ENCODE measurements at places on chromosomes 11 and 22.

DNA sequence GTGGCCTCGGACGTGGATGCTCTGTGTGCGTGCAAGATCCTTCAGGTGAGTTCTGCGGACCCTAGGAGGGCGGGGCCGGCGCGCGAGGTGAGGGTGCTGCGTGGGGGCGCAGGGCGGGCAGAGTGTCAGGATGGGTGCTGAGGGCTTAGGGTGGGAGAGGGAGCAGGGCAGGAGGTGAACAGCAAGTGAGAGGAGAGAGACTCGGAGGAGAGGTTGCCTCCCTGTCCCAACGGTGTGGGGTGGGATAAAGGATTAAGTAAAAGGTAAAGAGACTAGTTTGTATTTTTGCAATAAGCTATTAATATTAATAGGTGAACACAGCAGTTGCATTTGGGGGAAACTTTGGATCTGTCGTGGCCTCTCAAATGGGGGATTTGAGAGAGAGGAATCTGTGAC is 451 bp downstream of the CDC45 start:
- no peak for DNase-seq

GRCh38 chr11:43138621-43139140 is 173.1 kb upstream of the API5 start:
- peak; percentile 24 for DNase-seq

DNA sequence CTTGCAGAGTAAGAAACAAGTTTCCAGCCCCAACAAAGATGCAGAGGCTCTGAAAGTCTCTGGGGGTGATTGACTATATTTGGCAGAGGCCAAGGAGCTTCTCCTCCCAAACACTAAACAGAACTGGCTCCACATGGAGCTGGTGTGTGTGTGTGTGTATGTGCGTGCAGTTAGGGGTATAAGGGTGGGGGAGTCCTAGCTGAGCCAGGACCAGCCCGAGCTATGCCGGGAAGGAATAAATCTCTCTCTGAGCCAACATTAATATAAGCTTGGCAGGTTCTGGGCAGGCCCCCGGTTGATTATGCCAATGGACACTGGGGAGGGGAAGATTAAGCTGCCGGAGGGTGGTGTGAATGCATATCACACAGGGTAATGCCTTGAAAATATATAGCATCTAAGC is 324.2 kb downstream of the MIAT start:
- no peak for DNase-seq

- DNase-seq = no peak
Measured at GRCh38 chr11:72792437-72793021, 1.3 kb downstream of the STARD10 start.

GRCh38 chr11:67368621-67369020 is 4.8 kb downstream of the CLCF1 start:
- DNase-seq = no peak

DNA sequence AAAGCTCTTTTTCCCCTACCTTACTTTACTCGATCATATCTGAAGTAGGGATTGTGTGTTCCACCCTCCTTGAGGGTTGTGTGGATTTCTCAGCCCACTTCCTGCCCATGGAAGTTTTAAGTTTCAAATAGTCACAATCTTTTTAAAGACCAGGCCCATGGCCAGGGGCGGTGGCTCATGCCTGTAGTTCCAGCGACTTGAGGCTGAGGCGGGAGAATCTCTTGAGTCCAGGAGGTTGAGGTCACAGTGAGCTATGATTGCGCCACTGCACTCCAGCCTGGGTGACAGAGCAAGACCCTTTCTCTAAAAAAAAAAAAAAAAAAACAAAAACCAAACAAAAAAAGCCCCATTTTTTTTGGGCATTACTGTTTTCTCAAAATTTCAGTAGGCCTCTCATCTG is 36.3 kb upstream of the LRRC10B start:
- no peak for DNase-seq

DNA sequence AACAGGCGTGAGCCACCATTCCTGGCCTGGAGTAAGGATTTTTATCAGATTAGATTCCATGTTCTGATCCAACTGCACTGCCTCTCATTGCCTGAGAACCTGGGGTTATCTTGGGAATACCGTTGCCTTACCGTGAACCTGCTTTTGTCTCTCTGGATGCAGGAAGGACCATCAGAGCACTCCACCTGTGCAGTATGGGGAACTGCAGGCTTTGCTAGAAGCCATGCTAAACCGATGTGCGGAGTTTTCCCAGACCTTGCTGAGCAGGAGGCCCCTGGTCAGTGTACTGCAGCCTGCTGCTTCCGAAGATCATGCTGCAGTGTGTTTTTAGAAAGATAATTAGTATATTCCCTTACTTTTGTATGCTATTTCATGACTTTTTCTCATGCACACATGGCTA is 43.6 kb downstream of the MEI1 start:
- no peak for DNase-seq

DNA sequence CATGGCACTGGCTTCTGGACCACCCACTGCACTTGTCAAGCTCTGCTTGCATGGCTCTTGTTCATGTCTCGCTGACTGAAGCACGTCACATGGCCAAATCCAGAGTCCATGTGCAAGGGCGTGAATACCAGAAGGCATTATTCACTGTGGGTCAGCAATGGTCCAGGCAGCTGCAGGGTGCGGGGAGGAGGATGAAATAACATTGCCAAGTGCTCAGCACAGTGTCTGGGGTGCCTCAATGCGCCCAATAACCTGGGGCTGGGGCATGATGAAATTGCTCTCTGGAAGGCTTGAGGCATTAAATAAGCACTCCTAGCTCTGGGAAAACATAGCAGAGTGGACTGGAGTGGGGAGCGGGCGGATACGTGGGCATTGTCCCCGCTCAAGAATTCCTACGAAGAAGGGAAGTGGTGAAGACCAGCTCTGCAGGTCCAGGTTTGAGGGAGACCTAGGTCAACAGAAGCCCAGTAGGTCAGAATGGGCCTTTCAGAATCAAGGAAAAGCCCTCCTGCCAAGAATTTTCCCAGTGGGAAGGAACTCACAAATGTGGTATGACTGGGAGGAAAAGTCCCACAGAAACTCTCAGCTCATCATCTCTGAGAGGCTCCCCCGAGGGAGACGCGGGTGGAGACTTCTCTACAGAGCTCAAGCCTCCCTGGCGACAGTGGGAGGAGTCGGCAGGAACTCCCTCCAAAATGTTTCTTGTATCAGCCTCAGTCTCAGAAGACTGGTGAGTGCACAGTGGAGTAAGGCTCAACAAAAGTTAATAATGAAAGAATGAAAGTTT is 15.3 kb upstream of the ACCSL start:
- peak; percentile 51 for DNase-seq

DNA sequence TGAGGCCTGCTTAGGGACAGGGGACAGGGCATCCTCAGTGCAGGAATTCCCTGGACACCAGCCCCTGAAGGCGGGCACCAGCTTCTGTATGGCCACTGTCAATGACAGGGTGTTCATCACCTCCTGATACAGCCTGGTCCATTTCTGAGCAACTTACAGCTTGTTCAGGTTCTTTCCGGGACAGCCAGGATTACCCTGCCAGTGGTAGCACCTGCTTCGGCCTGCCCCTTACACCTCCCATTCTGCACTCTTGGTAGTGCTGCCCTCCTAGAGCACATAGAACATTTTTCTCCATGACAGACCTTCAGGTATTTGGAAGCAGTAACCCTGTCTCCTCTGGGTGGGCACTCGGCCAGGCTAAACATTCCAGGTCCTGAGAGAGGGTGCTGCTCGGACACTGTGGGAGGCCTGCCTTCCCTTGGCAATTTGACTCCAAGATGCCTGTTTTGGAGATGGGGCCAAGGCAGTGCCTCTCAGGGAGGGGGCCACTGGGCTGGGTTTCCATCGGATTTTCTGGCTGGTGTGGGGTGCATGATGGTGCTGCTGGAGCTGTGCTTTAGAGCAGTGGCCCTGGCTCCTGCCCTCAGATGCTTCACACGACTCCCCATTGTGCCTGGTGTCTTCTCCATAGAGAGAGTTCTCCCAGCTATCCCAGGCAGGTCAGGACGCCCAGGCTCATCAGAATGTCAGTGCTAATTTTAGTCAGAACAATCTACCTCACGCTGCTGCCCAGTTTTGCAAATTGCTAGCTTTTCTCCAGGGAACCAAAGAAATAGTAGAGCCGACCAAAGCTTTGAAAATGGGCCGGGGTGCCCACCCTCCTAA is 1.2 kb downstream of the GAL3ST3 start:
- no peak for DNase-seq

- no peak for DNase-seq
Measured at GRCh38 chr22:27796829-27797519, 4.6 kb downstream of the MN1 start.

- no peak for DNase-seq
Measured at GRCh38 chr22:22414266-22414665, 94.3 kb downstream of the ZNF280B start.

- DNase-seq = peak; percentile 7
Measured at GRCh38 chr11:24295360-24295759, 201.5 kb upstream of the LUZP2 start.

- no peak for DNase-seq
Measured at GRCh38 chr11:134236834-134237556, 12.5 kb downstream of the VPS26B start.

DNA sequence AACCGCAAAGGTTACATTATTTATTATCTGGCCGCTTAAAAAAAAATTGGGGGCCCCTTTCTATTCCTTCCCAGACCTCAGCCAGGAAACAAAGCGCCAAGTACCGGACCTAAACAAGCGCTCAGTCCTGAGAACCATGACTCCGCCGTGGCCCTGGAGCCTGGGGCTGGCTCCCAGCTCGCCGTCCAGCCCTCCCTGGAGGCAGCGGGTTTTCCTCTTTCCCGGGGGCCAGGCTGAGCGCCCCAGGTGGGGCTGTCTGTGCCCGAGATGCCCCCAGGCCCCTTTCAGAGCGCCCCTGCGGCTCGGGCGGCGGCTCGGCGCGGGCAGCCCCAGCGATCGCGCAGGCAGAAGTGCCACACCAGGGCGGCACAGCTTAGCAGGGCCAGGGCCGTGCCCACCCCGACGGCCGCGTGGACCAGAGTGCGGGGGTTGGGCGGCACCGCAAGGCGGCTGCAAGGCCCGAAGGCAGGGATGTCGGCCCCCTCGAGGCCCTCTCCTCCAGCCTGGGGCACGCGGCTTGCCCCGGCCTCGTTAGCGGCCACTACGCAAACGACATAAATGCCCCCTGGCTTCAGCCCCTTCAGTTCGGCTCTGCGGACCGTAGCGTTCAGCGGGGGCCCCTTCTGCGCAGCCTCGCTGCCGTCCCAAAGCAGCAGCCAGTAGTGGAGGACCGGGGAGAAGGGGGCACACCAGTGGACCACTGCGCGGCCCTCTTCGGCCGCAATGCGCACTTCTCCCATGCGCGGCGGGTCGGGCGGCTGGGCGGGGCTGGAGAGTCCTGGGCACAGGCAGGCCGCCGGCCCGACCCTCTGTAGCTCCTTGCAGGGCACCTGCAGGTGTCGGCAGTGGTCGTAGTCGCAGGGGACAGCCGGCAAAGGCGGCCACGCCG is 1.6 kb downstream of the LRRN4CL start:
- peak; percentile 76 for DNase-seq

GRCh38 chr11:76010051-76010450 is 195.0 kb downstream of the UVRAG start:
- no peak for DNase-seq

- no peak for DNase-seq
Measured at GRCh38 chr11:2305788-2306451, 4.1 kb downstream of the TSPAN32 start.

- DNase-seq = peak; percentile 56
Measured at GRCh38 chr11:12075822-12076821, 34.3 kb upstream of the MICAL2 start.

GRCh38 chr11:123173040-123173855 is 21.8 kb downstream of the CLMP start:
- DNase-seq = no peak

- no peak for DNase-seq
Measured at GRCh38 chr11:11218629-11218986, 134.4 kb downstream of the CSNK2A3 start.

DNA sequence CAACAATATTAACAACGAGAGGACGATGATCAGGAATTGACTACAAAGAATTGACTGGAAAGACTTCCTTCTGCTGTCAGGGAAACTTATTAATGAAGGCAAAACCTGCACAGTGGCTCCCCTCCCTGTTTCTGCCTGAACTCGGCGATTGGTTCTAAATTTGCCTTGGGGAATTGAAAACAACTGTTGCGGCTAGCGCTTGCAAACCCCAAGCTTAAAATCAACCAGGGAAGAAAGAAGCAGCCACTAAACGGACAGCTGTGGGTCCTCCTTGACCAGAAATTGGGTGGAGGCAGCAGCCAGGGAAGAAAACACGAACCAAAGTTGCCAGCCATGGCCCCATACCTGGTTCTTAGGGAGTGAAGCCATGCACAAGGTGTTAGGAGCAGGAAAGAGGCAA is 383.5 kb upstream of the CADM1 start:
- no peak for DNase-seq

GRCh38 chr11:9313648-9314290 is 624 bp downstream of the TMEM41B start:
- no peak for DNase-seq

GRCh38 chr11:70073871-70074371 is 4.2 kb upstream of the ANO1 start:
- DNase-seq = no peak

DNA sequence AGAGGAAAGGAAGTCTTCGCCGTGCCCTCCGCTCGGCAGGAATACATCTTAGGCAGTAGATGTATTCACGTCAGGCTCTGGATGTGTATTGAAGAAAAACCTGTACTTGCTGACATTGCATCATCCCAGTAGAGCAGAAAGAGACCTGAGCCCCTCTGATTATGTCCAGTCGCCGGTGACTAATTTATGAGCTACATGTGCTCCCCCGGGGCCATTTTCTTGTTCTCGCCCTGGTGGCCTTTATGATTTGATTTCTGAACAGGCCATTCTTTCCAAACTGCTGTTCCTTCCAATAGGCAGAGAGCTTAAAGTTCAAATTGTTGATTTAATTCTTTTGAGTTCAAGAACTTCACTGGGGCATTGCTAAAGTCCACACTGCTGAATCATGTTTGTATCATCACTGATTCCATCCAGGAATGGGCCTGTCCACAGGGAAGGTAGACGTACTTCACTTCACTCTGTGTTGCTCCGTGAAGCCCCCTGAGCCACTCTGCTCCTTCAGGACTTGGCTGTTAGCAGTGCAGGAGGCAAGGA is 137.3 kb upstream of the RASSF10 start:
- peak; percentile 34 for DNase-seq

Data from retina (tissue), 1 donor.